Lung (tissue), 17 donors: ENCODE measurements at places on chromosomes 13 and 19. TPM values are rescaled to one million over a fixed set of nuclear protein-coding genes. Genes with fewer than 3 reads are reported as not detected.
A peak's percentile ranks its signal among the peaks of the same experiment; 100 is the strongest.

Gene ODAD3
- polyA plus RNA-seq = 2.0 TPM

Gene TEX101
- polyA plus RNA-seq = not detected

Gene GGACT
- polyA plus RNA-seq = 2.6 TPM

DNA sequence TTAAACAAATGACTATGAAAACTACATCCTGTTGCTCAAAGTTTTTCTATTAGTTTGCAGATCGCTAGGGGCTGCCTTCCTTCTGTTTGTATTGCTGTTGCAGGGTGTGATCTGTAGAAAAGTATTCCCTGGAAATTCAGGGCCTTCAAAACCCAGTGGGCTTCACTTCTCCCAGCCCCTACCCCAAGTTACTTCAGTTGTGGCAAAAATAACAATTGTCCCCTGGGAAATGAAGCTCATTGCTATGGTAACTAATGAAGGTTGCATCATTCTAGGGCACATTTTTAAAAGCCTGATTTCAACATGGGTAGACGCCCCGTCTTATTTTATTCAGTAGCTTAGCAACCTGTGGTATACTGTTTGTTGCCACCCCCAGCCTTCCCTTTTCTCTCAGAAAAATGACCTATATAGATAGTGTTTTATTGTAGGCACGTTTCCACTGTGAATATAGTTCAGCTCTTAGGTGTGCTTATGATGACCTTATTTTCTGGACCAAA is 60.9 kb downstream of the WDFY2 start:
- peaks cover 20% of the 10 kb centered on the region for H3K4me1 ChIP-seq
- no peak overlapping the region for H3K27ac ChIP-seq
- H3K36me3 ChIP-seq = no peaks in the 10 kb centered on the region

DNA sequence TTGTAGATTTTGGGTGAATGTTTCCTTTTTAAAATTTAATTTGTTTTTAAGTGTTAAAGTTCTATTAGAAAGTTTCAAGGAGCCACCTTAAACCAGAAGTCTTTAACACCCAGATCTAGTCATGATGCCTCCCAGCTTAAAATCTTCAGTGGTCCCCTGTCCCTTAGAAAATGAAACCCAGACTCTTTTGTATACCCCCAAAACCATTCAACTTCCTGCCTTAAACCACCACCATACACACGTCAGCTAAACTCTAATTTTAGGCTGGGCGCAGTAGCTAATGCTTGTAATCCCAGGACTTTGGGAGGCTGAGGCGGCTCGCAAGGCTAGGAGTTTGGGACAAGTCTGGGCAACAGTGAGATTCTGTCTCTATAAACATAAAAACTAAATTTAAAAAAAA is 37.9 kb downstream of the N4BP2L1 start:
- H3K27me3 ChIP-seq = no peaks in the 10 kb centered on the region
- no peaks in the 10 kb centered on the region for H3K36me3 ChIP-seq
- no peaks in the 10 kb centered on the region for H3K4me1 ChIP-seq
- H3K4me3 ChIP-seq = no peak overlapping the region
- DNase-seq = no peak
- H3K27ac ChIP-seq = no peak overlapping the region

Gene IRGC
- not detected for polyA plus RNA-seq

DNA sequence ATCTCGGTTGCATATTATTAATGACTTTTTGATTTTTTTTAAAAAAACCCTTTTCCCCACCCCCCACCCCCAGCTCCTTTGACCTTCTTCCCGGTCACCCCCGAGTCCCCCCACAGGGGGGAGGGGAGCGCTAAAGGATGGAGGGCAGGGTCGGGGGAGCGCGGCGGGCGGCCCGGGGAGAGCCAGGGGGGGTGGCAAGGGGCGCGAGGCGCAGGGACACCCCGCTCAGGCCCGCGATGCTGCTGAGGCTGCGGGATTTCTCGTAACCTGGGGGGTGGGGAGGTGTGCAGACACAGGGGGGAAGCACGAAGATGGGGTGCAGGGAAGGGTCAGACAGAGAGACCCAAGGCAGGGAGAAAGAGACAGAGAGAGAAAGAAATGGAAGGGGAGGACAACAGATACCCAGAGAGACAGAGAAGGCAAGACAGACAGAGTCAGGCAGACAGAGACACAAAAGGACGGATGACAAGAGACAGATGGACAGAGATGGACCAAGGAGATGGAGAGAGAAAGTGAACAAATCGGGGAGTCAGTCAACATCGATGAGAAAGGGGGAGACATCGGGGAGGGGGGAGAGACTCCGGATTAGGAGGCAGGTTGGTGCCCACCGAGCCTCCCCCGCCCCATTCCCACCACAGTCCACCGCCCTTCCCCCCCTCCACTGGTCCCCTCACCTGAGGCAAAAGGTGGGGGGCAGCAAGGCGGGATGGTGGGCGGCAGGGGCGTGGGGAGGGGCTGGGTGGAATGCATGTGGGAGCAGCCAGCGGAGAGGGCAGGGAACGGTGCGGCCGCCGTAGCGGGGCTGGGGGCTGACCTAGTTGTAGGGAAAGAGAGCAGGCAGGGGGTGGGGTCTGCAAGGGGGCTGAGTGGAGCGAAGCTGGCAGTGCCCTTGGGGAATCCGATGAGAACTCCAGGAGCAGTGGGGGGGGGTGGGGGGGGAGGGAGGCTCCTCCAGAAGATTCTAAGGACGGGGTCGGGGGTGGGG is 14.2 kb downstream of the KCNC3 start:
- no peak for DNase-seq
- no peaks in the 10 kb centered on the region for H3K4me1 ChIP-seq
- no peak overlapping the region for H3K27ac ChIP-seq
- H3K36me3 ChIP-seq = no peaks in the 10 kb centered on the region

GRCh38 chr13:33069365-33069764 is 53.1 kb downstream of the KL start:
- no peaks in the 10 kb centered on the region for H3K4me1 ChIP-seq
- no peak overlapping the region for H3K4me3 ChIP-seq
- no peak overlapping the region for H3K27ac ChIP-seq
- H3K36me3 ChIP-seq = peaks cover 2% of the 10 kb centered on the region
- no peaks in the 10 kb centered on the region for H3K27me3 ChIP-seq

GRCh38 chr19:7822910-7823515 is 7.0 kb upstream of the EVI5L start:
- no peak overlapping the region for H3K27ac ChIP-seq
- no peaks in the 10 kb centered on the region for H3K4me1 ChIP-seq
- DNase-seq = no peak
- H3K36me3 ChIP-seq = no peaks in the 10 kb centered on the region

DNA sequence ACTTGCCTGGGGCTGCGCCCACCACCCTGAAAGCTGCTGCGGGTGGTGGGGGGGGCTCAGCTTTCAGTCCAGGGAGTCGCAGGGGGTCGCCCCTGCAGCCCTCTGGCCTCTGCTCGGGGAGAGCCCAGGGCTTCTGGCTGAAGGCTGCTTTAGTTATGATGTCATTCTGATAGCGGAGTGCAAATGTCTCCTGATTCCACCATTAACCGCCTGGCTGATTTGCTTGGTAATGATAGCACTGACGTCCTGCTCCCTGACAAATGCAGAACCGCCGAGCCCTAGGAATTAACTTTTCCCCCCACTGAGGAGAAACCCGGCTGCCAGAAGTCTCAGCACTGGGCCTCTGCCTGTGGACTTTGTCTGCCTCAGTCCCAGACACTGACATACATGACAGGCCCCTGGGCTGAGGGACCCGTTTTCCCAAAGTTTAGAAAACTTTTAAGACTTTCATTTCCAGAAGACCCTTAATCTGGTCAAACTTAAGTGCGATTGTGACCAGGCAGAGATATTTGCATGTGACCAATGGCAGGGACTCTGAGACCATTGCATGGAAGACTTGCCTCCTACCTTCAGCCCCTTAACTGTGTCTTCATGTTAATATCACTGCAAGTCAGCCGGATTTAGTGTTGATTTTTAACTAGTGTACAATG is 142.5 kb upstream of the ZNF536 start:
- H3K4me1 ChIP-seq = no peaks in the 10 kb centered on the region
- H3K4me3 ChIP-seq = no peak overlapping the region
- no peak overlapping the region for H3K27ac ChIP-seq
- H3K36me3 ChIP-seq = no peaks in the 10 kb centered on the region
- DNase-seq = peak; percentile 42

DNA sequence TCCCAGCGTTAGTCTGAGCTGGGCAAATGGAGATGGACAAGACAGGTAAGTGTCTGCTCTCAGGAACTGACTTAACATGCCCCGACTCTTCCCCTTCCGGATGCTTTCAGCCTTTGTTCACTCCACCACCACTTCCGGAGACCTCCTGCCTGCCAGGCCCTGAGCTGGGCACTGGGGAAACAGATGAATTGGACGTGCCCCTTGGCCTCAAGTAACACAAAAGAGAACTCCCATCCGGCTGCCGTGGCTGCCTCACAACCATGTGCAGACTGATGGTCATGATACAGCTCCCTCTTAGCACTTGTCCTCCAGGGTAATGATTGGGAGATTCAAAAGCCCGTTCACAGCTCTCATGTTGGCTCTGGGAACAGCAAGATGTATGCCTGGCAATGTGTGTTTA is 6.9 kb downstream of the ZNF784 start:
- no peak overlapping the region for H3K27ac ChIP-seq
- no peak for DNase-seq
- peaks cover 11% of the 10 kb centered on the region for H3K36me3 ChIP-seq
- H3K4me1 ChIP-seq = peaks cover 6% of the 10 kb centered on the region
- H3K27me3 ChIP-seq = no peaks in the 10 kb centered on the region
- H3K4me3 ChIP-seq = no peak overlapping the region

DNA sequence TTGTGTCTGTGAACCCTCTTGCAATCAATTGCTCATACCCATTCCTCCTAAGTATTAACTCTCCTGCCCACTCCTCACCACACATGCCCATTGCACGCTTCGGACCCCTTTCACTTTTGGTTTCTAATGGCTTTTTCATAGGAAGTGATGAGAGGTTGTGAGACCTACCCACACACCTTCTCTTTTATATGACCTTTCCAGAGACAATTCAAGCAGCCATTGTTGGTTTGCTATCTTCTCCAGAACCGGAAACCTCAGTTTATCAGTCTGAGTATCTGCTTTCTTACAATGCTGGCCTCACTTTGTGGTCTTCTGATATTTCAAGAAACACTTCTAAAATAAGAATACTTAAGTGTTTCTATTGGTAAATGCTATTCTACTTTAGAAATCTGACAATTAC is 1550.8 kb upstream of the SLC10A2 start:
- H3K27ac ChIP-seq = no peak overlapping the region
- no peaks in the 10 kb centered on the region for H3K27me3 ChIP-seq
- no peak overlapping the region for H3K4me3 ChIP-seq
- no peaks in the 10 kb centered on the region for H3K4me1 ChIP-seq
- H3K36me3 ChIP-seq = no peaks in the 10 kb centered on the region

GRCh38 chr13:38702669-38703068 is 15.8 kb downstream of the FREM2 start:
- peaks cover 4% of the 10 kb centered on the region for H3K4me1 ChIP-seq
- no peak overlapping the region for H3K27ac ChIP-seq
- no peak overlapping the region for H3K4me3 ChIP-seq
- no peaks in the 10 kb centered on the region for H3K27me3 ChIP-seq
